ENCODE measurements at places on chromosomes 2 and 18. TPM values are rescaled to one million over a fixed set of nuclear protein-coding genes. Genes with fewer than 3 reads are reported as not detected.

LGALSL gene
- 4.7 TPM for polyA plus RNA-seq

HOXD4 gene
- polyA plus RNA-seq = 2.0 TPM

GREB1L gene
- polyA plus RNA-seq = 0.10 TPM

MSGN1 gene
- polyA plus RNA-seq = not detected

MCM6 gene
- 14.5 TPM for polyA plus RNA-seq

SLC9A2 gene
- polyA plus RNA-seq = 0.27 TPM

HOXD11 gene
- 3.3 TPM for polyA plus RNA-seq

SULT1C3 gene
- polyA plus RNA-seq = not detected

TFCP2L1 gene
- 0.41 TPM for polyA plus RNA-seq

ICA1L gene
- polyA plus RNA-seq = 6.1 TPM

SERPINB11 gene
- polyA plus RNA-seq = not detected

FEV gene
- polyA plus RNA-seq = not detected

UGT1A5 gene
- not detected for polyA plus RNA-seq

DLGAP1 gene
- 2.1 TPM for polyA plus RNA-seq

EMILIN2 gene
- 15.7 TPM for polyA plus RNA-seq

DNA sequence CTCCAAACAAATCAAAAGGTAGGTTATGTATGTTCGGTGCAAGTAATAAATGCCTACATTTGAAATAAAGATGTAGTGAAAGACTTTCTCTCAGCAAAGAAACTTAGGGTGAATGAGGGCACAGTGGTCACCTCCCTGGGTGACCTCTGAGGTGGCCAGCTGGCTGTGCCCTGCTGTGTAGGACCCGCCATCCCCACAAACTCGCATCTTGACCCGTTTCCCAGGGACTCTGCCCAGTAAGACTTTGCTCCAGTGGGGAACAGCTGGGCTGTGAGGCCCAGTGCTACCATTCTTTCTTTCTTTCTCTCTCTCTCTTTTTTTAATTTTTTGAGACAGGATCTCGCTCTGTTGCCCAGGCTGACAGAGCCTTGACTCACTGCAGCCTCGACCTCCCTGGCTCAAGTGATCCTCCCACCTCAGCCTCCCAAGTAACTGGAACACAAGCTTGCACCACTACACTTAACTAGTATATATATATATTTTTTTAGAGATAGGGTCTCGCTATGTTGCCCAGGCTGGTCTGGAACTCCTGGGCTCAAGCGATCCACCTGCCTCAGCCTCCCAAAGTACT, 8.2 kb upstream of the GAREM2 start:
- no peak for DNase-seq

- DNase-seq = no peak
Measured at GRCh38 chr18:25005541-25006403, 346.2 kb downstream of the ZNF521 start.

DNA sequence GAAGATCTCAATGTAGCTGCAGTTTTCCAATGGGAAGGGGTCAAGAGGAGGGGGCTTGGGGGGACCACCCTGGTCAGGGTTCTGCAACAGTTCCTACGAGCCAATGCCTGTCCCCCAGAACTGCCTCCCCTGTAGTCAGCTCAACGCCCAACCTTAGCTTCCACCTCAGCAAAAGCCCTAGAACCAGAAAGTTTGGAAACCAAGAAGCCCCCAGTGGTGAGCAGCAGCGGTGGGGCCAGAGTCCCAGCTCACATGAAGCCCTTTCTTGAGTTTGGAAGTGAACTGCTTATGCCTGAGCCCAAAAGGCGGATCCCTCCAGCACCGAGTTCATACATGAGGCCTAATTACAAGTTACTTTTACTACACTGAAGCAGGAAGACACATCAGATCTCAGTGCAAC, 162.4 kb downstream of the HDAC4 start:
- DNase-seq = no peak

DNA sequence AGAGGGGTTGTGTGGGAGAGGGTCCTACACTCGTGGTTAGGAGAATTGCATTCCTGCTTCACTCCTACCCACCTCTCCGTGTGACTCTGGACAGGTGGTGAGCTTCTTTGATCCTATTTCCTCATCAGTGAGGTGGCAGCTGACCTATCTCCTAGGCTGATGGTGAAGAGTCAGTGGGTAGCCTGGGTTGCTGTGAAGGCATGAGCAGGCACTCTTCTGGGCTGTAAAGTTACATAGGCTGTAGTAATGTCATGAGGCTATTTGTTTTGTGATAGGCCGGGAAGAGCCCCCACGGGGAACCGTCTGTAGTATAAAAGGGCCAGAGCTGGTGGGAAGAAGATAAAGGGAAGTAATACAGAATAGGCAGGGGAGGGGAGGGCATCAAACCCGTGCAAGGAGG, 83.8 kb downstream of the TMEM247 start:
- DNase-seq = no peak

DNA sequence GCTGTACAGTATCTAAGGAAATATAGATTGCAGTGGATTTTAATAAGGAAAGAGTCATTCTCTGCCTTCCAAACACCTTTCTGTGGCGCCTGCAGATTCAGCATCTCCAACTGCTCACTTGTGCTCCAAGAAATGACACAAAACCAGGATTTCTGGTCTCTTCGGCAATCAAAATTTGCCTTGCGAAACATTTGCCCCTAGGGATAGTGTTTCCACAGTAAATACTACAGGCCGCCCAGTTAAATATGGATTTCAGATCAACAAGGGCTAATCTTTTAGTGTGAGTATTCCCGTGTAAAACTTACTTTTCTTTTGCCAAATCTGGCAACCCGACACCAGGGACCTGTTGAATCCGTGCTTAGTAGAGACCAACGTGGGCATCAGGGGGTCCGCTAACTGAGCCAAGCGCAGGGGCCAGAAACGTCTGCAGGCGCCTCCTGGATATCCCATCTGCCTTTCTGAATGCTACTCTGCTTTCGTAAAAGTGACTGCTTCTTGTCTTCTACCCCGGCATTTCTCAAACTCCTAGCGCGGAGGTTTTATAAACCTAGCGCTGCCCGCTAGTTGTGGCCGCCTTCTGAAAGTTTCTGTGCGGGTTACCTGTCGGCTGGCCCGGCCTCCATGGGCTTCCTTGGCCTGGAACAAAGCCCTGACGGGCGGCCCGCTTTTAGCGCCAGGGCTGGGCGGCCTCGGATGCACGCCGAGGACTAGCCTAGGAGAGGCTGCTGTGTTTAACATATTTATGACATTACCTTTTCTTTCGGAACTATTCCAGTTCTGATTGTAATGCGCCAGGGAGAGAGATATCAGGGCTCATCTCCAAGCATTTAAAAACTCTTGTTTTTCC, 2.5 kb downstream of the CYP1B1 start:
- no peak for DNase-seq

DNA sequence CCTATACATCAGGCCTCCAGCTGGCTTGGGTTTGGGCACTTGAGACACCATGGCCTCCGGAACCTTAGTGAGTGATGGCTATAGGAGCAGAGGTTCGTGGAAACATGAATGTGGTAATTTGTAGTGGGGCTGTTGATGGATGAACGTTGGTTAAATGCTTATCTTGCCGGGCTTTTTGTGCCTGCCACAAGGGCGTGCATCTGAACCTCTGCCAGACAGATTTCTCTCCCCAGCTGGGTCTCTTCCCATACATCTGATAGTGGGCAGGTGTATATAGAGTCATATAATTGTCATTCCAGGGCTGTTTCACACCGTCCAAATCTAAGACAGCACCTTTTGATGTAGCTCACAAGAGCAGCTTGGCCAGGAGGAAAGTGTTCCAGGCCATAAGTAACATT, 14.7 kb downstream of the LAMA3 start:
- no peak for DNase-seq

- DNase-seq = no peak
Measured at GRCh38 chr2:223765221-223765785, 72.1 kb downstream of the AP1S3 start.

- no peak for DNase-seq
Measured at GRCh38 chr2:44930274-44931197, 11.0 kb upstream of the SIX3 start.

DNA sequence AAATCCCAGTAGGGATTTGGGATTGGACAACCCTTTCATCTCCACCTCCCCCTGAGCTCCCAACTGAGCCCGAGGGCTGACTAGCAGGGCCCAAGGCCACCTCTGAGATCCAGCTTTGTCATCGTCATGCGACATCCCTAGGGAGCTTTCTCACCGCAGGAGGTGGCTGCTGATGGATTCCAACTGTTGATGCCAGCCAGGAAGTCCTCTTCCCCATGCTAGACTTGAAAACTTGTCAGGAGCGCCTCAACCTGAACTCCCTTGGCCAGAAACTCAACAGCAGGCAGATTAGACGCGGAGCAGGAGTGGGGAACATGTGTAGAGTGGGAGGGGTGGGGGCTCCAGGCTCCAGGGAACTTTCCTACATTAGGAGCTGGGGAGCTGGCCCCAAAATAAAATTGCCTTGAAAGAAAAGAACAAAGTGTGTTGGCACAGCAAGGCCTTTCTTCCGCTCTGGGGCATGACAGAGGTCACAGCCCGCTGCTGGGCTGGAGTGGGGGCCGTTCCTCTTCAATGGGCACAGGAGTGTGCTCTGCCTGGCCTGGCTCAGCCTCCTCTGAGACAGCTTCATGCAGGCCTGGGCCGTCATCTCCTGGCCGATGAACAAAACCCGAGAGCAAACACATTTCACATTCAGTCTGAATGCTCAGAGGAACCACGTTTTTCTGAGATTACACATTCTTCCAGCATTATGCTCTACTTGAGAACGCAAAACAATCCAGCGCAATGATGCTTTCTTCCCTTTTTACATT, 34.5 kb downstream of the EMILIN2 start:
- DNase-seq = peak; percentile 32

DNA sequence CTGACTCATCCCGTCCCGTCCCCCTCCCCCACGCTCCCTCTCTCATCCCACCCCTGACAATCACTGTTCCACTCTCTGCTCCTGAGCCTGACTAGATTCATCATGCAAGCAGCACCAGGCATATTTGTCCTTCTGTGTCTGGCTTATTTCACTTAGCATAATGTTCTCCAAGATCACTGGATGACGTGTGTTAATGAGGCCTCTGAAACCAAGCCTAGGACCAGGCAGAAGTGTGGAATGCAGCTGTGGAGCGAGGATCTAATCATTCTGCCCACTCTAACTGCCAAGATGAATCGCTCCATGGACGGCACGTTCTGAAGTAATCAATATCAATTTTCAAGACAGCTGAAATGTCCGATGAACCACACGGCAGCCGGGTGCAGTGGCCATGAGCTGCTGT, 122.4 kb upstream of the ZNF236 start:
- DNase-seq = no peak

GRCh38 chr2:11977766-11978524, 231.5 kb downstream of the LPIN1 start:
- no peak for DNase-seq

GRCh38 chr2:44947028-44947375, 5.5 kb downstream of the SIX3 start:
- no peak for DNase-seq

- DNase-seq = no peak
Measured at GRCh38 chr2:238042849-238043584, 17.8 kb upstream of the SCLY start.

- no peak for DNase-seq
Measured at GRCh38 chr2:13572466-13572865, 855.7 kb downstream of the TRIB2 start.

- no peak for DNase-seq
Measured at GRCh38 chr18:51162617-51163016, 34.9 kb downstream of the MEX3C start.

DNA sequence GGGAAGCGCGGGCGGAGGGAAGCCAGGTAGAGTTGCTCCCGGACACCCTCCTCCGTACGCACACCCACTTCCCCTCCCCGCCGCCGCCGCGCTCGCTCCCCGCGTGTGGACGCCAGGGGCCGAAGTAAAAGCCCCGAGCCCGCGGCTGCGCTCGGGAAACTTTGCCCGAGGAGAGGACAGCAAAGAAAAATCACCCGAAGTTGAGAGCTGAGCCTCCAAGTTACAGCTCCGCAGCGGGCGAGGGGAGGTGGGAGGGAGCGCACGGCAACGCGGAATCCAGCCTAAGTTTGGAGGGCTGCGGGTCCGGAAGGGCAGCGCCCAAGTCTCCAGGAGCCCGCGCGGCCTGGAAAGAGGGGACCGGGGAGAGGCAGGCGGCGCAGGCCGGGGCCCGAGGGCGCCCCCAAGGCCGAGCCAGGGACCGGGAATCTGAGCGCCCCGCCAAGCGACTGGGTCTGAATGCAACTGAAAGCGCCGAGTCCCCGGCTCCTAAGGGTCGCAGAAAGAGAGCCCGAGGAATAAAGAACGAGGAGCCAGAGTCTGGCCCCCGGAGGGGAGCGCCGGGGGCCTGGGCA, 706 bp upstream of the BCL11A start:
- DNase-seq = no peak

DNA sequence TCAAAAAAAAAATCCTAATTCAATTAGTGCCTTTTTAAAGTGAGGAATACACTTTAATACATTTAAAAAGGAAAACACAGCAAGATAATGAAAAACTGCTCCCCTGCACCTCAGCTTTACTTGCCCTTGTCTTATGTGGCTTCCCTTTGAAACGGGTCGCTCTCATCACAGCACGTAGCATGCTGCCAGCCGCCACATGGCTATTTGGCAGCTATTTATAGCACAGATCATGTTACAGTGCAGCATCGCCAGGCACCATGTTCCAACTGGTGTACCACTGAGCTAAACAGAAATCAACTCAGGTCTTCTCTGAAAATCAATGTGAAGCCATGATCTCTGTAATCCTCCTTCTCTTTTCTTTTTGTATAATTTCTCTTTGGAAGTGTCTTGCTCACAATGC, 65.1 kb downstream of the TMEM182 start:
- no peak for DNase-seq

DNA sequence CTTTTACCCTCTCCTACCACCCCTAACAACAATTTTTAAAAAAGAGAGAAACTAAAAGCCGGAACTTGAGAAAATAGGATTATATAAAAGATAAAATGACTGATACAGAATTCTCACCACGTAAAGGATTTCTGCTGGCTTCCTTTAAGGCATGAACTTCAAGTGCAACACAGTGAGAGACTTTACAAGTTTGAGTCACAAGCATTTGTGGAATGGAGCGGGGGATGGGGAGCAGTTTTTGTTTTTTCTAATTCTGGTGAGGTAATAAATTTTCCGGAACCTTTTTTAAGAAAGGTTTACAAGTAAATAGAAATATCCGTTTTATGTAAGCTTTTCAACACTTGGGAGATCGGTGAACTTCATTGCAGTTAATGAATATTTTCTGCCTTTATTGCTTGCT, 1.8 kb upstream of the CDH2 start:
- DNase-seq = no peak

DNA sequence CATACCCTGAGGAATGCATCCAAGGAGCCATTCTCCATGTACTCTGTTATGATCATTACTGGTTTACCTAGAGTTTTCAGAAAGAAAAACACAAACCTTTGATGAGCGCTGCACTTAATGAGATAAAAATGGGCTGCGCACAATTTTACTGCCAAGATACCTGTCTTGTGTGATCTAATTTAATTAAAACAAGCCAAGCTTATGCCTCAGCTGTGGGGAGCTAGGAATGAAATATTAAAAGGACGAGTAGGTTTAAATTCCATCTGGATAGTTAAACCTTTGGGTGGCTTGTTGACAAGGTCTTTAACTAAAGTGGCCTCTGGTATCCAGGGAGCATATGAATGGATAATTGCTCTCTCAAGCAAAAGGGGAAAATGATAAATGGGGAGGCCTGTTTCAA, 135.0 kb downstream of the EPHA4 start:
- DNase-seq = no peak

- no peak for DNase-seq
Measured at GRCh38 chr2:84417453-84418145, 41.5 kb downstream of the SUCLG1 start.

GRCh38 chr2:29304399-29305060, 189.3 kb downstream of the CLIP4 start:
- no peak for DNase-seq

Measured in urinary bladder (tissue), 4 donors.